CD4-positive, alpha-beta T cell treated with Interleukin-4 for 1 hour (primary cell): ENCODE measurements at places on chromosomes 7 and 10.

DNA sequence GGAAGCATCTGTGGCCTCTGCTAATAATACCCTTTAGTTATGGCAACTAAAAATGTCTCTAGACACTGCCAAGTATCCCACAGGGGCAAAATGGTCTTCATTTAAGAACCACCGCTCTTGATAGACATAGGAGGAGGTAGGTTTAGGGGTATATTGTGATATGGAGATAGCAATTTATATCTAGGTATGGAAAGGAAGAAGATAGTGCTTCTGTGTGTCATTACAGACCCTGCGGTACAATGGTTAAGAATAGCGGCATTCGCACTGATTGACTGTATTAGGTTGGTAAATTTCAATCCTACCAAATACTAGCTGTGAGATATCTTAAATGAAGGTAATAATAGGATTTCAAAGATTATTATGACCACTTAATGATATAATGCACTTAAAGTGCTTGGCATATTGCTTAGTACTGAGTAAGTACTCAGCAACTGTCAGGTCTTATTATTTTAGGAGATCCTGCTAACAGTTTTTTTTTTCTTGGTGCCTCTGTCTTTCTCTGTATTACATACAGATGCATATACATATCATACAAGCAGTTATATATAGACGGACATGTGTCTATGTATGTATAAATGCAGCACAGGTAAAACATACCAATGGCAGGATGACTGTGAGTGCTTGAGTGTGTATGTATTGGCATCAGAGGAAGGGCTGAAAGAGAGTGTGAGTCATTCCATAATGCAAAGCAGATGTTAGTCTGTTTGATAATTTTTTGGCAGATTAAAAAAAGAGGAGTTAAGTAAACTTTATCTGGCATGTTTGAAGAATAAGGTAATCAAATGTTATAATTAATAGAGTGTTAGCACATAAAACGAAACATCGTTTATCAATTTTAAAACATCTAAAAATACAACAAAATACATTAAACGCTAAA lies 50.0 kb upstream of the ITGB8 start:
- DNase-seq, result no peak

GRCh38 chr10:93058139-93058538 lies 2.5 kb upstream of the CYP26C1 start:
- no peak for DNase-seq

DNA sequence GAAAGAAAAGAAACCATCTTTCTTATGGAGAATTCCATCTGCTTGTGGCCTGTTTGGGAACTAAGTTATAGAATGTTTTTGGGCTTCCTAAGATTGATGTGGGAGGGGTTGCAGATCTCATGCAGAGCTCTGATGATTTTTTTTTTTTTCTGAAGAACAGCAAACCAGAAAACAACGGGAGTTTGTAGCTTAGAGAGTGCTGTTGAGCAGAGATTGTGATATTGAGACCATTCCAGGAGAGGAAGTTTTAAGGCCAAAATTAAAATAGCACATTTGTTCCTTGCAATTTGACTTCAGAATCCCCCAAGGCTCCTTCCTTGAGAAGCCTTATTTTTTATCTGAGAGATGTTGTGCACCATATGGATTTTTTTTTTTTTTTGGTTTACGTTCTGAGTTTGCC lies 159.5 kb upstream of the NRP1 start:
- DNase-seq, result no peak

DNA sequence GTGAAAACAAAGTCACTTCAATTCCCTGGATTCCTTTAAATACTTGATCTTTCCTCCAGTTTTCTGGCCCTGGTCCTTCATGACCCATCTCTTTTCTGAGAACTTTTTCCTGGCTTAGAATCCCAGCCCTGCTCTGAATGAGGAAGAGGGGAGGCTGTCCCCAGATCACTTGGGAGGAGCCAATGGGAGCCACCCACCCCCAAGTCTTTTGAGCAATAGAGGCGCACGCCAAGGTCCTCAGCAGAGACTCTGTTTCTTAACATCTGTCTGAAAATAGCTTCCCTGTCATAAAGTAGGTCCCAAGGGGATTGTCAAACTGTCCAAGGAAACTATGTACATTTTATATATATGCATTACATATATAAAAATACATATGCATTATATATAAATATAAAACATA lies 126.8 kb downstream of the ADRA2A start:
- no peak for DNase-seq

DNA sequence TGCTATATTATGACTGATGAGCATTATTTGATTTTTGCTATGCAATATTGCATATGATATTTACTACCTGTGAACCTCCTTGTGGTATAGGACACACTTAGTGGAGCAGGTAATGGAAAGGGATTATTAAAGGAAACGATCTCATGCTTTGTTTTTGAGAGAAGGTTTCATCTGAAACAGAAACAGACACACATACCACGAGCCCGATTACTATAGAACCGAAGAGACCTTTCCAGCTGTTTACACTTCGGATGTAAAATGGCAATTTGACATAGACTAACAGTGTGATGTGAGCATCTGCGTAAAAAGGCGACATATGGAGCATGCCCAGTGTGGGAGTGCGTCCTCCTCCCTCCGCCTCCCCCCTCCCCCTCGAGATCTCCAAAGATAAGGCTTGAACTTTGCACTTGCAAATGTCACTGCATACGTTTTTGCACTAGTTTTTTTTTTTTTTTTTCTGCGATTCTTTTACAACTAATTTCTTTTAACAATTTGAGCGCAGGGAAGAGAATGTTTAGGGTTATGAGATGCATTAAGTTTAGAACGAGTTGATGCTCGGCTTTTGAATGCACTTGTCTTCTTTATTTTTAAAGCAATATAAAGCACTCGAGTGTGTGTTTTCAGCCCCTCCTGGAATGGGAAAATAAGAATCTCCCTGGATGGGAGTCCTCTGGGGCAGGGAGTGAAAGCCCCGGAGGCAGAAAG lies 251.0 kb downstream of the NSUN6 start:
- no peak for DNase-seq
